Naive thymus-derived CD4-positive, alpha-beta T cell (primary cell): ENCODE measurements at places on chromosomes 11 and 22. TPM values are rescaled to one million over a fixed set of nuclear protein-coding genes. Genes with fewer than 3 reads are reported as not detected.

Gene NXPE2
- not detected for total RNA-seq

Gene SLC15A3
- total RNA-seq: 10.8 TPM

Gene MS4A15
- not detected for total RNA-seq

Gene FAM111A
- total RNA-seq: 77.9 TPM

Gene ANKK1
- total RNA-seq: 0.13 and 0.24 TPM in 2 replicates

Gene ALDH3B1
- 3.2 TPM for total RNA-seq
